ENCODE measurements at places on chromosomes 5 and 9. TPM values are rescaled to one million over a fixed set of nuclear protein-coding genes. Genes with fewer than 3 reads are reported as not detected.

Gene SLC1A1
- 17.7 TPM for total RNA-seq

- no peak for DNase-seq
Measured at GRCh38 chr9:37801959-37802711, 1.5 kb downstream of the DCAF10 start.

DNA sequence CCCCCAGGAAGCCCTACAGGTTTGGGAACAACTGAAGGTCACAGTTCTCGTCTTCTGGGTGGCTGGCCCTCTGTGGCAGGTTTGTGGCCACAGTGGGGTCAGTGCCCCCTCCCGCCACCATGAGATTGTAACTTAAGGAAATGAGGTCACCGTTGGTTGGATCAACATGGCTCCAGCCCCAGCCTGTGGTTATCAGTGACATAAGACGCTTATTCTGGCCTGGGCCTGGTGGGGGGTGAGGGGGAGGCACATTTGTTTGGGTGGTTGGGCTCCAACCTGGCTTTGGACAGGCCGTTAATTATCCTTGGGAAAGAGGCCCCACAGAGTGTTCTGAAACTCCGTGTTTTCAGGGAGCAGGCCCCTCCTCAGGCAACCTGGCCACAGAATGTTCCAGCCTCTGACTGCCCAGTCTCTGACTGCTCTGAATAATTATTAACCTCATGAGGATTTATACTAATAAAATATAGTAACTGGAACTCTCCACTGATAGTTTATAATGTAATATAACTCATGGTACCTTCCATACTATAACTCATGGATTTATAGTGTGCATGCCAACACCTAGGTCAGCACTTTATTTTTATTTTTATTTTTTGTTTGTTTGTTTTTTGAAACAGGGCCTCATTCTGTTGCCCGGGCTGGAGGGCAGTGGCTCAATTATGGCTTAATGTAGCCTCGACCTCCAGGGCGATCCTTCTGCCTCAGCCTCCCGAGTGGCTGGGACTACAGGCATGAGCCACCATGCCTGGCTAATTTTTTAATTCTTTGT is 58.0 kb upstream of the RPL26L1 start:
- peak; percentile 93 for DNase-seq

DNA sequence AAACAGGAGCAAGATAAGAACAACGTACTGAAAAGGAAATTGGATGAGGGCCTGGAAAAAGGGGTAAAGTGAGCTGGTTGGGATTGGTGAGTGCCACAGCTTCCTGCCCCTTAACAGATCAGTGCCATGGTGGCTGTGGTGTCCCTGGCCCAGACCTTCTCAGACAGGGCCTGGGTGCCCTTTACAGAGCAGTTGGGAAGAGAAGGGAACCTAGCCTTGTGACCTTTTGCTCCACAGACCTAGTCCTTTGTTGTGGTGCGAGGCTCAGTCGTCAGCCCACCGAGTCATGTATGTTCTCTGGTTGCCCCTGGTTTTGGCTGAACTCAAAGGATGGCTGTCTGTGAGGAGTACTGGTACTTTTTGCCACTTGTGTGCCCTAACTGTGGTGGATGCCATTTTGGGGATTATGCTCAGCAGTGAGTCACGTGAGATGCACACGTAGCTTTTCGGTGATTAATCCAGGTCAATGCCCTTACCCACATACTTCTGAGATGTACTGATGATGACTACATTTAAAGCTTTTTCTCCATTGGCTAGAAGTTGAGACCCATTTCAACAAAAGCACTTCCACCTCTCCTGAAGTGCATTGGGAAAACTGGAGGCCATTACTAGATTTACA is 48.4 kb downstream of the EXOSC2 start:
- DNase-seq = peak; percentile 23

DNA sequence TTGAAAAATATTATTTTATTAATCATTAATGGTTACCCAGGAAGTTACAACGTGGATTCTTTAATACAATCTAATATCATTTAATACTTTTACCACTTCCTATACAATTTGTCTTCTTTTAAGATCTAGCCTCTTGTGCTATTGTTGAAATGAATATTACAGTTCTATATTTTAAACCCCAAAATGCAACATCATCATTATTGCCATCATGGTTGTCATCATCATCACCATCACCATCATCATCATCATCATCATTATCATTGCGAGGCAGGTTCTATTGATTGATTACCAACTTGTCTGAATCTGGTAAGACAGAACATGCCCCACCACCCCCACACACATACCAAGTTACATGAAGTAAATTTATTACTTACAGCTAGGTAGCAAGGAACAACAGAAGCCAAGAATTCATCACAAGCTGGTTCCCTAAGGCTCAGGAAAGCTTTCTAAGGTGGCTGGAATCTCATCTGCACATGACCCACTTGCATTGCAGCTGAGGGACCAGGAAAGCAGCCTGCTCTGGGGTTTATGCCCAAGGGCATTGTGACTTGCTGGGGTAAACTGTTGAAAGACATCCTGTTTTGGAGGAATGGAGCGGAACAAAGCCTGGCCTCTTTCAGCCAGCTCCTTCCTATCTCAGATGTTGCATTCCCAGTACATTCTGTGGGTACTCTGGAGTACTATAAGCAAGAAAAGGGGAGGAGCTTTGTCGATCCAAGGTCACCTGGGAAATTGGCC is 418.1 kb downstream of the PRR16 start:
- DNase-seq = no peak

GRCh38 chr5:78660401-78660800 is 11.8 kb upstream of the LHFPL2 start:
- DNase-seq = no peak

Gene GRXCR2
- not detected for total RNA-seq

- DNase-seq = peak; percentile 95
Measured at GRCh38 chr5:140311011-140311467, 8.1 kb upstream of the PFDN1 start.

Gene KIF27
- total RNA-seq = 2.9 TPM

DNA sequence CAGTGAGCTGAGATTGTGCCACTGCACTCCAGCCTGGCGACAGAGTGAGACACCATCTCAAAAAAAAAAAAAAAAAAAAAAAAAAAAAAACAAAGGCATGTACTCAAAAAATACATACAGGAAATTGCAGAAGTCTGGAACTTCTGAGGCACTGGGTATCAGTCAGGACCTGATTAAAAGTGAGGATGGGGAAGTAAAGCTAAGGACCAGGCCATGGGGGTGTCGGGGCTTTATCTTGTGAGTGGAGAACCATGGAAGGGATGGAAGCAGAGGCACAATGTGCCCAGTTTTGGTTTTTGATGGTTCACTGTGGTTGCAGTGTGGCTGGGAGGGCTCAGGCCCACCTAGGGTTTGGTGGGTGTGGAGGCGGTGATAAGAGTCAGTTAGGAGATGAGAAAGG is 212.7 kb upstream of the PIK3R1 start:
- no peak for DNase-seq

- no peak for DNase-seq
Measured at GRCh38 chr9:31783491-31783890, 601.0 kb upstream of the ACO1 start.

GRCh38 chr5:31957151-31957550 is 217.0 kb downstream of the GOLPH3 start:
- DNase-seq = no peak

DNA sequence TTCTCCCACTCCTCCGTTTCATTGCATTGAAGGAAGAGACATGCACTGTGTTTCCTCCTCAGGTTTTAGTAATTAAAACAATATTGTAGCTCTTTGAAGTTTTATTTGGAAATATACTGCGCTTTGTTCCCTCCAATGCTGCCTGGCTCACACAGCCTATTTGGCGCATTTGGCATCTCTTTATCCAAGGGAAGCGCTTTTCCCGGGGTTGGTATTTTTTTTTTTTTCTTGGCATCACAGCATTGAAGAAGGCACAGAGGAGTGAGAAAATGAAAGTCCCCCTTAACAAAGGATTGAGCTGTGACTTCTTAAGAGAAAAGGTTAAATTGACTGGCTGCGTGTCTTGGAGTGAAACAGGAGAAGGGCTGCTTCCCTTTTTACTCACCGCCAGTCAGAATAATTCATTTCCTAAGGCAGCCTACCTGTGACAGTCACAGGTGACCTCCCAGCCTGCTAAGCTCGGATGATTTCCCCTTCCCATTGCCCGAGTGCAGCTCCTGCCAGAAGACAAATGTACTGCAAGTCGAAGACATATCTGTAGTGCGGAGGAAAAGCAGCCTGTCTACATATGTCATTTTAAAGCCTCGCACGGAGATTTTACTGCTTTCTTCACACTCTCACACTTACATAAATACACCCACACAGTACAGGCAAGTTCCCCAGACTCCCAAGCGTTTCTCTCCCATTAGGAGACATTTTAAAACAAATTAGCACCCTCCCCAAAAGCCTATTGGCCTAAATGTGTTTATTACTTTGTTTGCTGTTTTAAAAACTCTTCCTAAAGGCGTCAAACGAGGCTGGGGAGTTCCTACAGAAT is 665.5 kb upstream of the ZNF608 start:
- peak; percentile 65 for DNase-seq

- DNase-seq = no peak
Measured at GRCh38 chr5:116411101-116411571, 163.5 kb downstream of the SEMA6A start.

- no peak for DNase-seq
Measured at GRCh38 chr5:156000115-156000514, 326.8 kb upstream of the SGCD start.

Gene SAXO1
- total RNA-seq = not detected

DNA sequence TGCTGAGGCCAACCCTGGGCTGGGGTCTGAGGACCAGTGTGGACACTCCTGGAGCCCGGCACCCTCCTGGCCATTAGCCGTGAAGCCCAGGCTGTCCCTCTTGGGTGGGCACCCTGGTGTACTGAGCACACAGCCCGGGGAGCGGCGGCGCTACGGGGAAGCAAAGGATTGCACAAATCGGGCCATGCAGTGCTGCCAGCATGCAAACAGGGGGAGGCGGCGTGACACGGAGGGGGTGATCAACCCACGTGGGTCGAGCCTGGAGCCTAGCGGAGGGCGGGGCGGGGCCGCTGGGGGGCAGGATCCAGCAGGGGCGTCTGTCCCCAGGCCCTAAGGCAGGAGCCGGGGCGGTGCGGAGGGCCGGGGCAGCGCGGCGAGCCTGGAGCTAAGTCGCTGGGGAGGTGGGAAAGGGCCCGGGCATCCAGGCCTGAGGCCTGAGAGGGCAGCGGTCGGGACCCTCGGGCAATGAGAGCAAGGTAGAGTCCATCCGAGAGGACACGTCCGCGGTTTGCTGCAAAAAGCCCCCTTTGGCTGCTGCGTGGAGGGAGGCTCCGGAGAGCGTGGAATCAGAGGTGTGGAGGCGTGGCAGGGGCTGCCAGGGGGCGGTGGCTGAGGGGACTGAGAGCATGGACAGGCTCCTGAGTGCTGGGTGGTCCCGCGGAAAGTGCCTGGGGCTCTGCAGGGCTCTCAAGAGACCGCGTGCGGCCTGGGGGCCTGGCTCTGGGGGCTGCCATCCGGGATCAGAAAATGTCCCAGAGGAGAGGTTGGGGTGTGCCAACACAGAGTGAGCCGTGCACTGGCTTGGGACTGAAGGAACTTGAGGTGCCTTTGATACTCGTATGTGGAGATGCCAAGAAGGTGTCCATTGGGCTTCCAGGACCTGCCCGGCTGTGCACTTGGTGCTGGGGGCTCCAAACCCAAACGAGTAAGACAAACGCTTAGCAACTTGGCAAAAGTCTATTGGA is 94.2 kb downstream of the BARX1 start:
- no peak for DNase-seq

DNA sequence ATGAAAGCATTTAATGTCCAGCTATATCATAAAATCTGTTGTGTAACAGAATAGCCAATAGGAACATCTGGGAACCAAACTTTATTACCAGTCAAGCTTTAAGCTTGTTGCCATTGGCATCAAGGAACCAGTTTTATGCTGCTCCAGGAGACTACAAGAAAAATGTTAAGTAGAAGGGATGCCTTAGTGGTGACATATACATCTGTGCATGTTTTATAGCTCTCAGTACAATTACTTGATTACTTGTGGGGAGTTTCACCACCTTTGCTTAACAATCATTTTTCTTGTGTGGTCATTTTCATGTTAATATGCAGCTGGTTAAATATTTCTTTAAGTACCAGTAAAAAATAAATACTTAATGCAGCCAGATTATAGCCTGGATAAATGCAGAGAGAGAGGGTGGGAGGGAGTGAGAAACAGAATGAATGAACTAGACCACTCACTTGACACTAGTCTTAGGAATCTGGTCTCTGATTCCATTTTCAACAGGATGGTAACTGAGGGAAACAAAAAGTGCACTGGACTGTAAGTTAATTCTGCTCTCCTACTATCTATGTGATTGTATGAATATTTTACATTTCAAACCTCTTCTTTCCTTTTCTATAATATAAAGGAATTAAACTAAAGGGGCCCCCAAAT is 35.7 kb upstream of the LURAP1L start:
- DNase-seq = no peak

DNA sequence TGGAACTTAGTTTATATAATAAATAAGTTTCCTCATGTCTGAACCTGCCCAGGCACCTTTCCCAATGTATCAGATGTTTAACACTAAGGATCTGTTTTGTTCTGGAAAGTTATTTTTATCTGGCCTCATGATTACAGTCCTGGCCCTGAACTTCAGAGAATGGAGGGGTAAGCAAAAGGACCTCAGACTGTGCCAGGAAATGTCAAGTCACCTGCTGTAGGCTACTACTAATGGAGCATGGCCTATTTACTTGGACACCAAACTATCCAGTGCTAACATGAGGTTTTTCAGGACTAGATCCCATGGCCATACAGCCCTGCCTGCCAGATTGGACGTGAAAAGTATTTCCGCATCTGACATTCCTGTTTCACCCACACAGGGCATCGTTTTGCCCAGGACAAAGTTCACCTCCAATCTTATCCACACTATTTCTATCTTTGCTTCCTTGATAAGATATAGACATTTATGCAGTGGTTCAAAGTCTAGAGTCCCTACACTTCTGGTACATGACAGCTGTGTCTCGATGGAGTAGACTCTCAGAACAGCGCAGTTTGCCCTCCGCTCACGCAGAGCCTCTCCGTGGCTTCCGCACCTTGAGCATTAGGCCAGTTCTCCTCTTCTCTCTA is at the start of gene BTNL8:
TSS of gene BTNL8 (plus strand) at position 539 of the 626 bp plus-strand sequence. CDS start 152 bp downstream, outside the sequence.
- no peak for DNase-seq

- DNase-seq = no peak
Measured at GRCh38 chr9:25205285-25205684, 473.0 kb downstream of the TUSC1 start.

GRCh38 chr9:134604834-134605233 is 36.8 kb upstream of the COL5A1 start:
- DNase-seq = no peak

Gene SLC34A3
- total RNA-seq = under 0.01 TPM

DNA sequence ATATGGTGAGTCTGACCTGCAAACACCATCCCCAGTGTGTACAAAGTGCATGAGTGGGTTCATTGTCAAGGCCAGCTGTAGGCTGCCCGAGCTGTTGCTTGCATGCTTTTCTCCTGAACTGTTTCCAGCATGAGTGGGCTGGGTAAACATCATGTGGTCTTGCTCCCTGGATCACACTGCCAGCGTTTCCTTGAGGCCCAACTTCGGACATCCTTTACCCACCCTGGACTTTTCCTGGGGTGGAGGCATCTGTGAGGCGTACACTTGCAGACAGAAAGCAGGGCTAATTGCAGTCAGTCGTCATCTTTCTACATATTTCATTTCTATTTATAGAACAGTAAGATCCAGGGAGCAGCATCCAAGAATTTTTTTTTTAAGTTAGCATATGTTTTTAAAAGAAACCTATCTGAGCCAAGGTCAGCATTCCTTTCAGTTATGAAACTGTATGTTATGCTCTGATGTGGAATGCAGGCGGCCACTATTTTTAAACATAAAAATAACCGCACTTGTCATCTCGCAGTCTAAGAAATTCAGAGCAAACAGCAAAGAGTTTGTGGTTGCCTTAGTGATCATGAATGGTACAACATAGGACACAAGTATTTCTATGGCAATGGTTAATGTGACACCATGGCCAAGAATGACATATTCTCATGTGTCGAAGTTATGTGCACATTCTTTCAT is 106.5 kb upstream of the DMRT1 start:
- peak; percentile 97 for DNase-seq

- DNase-seq = peak; percentile 77
Measured at GRCh38 chr5:124806373-124807077, 60.1 kb upstream of the ZNF608 start.
